ENCODE measurements at places on chromosomes 3 and 15.

GRCh38 chr3:31472479-31473390 is 60.0 kb upstream of the STT3B start:
- no peak for ATAC-seq

DNA sequence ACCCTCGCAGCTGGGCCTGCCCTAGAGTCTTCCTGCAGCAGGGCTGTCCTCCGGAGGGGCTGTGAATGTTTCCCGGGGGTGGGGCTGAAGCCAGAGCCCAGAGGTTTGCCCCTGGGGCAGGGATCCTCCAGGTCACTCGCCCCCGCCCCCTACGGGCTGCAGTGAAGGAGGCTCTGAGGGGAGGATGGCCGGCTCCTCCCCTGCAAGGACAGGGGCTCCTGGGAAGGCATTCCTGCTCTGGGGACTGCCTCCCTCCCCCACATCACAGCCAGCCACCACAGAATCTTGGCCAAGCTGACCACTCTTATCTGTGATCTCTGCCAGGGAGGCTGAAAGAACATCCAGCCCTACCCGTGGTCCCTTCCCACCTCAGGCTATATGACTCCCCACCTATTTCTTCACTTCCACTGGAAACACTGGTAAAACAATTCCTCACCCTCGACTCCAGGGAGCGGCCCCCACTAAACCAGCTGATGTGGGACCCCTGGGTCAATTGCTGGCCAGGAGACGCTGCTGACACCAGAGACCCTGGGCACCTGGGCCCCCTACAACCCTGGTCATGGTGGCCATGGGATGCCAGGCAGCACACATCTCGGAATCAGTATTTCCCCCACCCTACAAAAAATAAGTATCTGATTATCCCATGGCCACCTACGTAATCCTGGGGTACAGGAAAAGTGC is 66.0 kb downstream of the HMCES start:
- ATAC-seq, result no peak

DNA sequence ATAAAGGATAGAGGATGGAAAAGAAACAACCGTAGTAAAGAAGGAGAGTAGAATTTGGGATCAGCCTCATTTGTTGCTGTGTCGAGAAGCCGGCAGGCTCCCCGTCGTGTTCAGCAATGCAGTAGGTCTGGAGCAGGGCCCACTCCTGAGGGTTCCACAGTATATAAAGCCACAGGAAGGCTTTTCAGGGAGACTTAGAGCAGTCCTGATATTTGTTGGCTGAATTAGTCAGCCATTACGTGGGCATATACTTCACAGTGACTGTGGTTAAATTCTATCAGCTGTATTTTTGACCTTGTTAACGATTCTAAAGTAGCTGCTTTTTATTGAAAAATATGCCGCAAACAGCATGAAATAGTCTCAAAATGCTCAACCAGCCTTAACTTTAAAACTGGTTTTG is 149.5 kb downstream of the ITPR1 start:
- ATAC-seq, result no peak

DNA sequence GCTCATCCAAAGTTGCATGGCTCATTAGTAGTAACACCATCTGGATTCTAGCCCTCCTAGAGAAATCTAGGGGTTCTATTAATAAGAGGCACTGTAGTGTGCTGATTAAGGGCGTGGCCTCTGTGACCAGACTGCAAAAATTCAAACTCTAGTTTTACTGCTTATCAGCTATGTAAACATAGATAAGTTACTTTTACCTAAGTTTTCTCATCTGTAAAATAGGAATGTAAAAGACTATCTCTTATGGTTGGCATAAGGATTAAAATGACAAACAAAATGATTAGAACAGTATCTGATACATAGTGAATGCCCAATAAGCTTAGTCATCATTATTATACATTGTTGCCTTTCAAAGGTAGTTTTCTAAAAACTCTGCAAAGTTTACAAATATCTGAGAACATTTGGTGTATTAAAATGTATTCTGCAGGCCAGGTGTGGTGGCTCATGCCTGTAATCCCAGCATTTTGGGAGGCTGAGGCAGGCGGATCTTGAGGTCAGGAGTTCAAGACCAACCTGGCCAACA is 4.5 kb downstream of the PTX3 start:
- ATAC-seq, result no peak

- no peak for ATAC-seq
These were observed 11.7 kb downstream of the RIOX2 start for GRCh38 chr3:97960551-97960950.

- ATAC-seq, result no peak
These were observed 100.9 kb upstream of the HACD2 start for GRCh38 chr3:123685780-123686179.

DNA sequence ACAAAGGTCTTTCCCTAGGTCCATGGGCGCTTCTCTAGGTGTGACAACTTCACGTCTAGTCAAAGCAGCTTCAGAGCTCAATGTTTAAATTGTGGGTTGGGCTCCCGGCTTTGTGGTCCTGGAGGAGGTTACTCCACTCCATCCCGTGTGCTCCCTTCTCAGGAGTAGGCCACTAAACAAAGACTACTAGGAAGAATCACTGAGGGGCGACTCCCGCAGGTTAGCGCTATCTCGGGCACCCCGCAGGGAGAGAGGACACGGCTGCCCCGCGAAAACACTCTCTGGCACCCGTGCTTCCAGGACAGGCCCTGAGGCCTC is 500 bp downstream of the PARP6 start:
- ATAC-seq, result no peak

DNA sequence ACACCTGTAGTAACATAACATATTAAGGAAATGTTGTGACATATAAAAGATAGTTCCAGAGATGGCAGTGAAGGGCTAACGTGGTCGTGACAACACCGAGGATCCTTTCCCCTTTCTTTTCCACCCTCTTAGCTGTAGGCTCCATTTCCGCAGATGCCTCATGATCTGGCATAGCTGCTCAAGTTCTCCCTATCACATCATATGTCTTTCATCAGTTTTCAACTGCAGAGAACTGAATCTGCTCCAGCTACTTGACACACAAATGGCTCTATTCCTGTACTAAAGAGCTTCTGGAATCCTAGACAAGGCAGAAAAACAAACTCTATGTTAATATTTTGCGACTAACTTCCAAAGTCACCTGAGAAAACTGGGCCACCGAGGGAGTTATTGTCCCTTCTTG is 275.0 kb upstream of the SLCO3A1 start:
- no peak for ATAC-seq

DNA sequence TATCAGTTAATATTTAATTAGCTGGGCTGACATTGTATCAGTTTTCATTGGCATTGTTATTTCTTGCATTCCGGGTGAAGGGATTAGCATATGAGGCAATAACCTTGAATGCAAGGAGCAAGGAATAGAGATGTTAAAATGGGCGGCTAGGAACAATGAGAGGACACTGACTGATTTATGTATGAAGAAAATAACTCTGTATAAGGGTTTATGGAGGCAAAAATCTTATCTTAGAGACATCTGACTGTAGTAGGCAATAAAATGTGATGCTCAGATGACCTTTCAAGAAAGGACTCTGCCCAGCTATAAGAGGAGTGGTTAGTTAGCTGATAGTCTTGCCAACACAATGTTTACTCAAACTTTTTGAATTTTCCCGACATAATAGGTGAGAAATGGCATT is 158.3 kb downstream of the EFHB start:
- no peak for ATAC-seq

GRCh38 chr3:27796365-27796875 is 74.3 kb upstream of the EOMES start:
- no peak for ATAC-seq

- ATAC-seq, result no peak
These were observed 366.7 kb downstream of the ERC2 start for GRCh38 chr3:56101576-56101975.

DNA sequence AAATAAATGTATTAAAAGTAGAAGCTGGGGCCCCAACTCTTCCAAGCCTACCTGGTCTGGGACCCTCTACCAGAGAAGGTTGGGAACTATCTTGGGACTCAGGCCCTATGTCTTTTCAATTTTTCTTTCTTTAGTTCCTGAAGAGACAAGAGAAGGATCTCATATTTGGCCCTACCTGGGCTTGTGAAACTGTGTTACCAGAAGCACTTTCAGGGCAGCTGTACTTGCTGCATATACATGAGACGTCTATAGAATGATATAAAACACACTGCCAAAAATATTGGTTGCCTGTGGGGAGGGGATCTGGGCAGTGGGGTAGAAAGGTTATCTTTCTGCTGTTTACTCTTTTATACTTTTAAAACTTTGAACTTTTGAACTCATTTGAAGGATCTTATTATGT is 604 bp upstream of the EPB42 start:
- no peak for ATAC-seq

DNA sequence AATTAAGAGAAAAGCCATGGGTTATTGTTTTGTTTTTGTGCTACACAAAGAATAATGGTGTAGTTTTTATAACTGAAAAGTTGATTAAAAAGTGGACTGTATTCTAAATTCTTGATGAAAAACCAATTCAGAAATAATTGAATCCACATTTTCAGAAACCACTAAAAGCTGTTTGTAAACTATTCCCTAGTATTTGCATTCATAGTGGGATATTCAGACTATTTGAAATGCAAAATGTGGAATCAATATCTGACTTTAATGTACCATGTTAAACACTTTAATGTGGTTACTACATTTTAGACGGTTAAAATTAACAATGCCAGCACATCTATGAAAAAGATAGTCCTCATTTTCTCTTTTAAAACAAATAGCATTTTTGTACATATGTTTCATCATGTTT is 104.6 kb downstream of the ZIC4 start:
- no peak for ATAC-seq

DNA sequence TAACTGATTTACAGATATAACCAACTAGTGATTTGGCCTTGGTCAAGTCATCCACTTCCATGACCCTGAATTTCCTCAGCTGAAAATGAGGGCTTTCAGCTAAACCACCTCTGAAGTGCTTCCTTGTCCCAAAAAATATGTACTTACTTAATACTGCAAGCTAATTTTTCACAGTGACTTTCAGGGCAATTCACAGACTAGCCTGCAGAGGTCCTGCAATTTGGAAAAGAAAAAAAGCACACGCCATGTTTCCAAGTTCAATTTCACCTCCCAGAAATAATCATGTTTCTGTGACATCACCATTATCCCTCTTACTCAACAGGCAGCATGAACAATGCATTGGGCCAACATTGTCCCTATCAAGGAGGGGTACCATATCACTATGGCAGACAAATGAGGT is 218.2 kb downstream of the SHOX2 start:
- ATAC-seq, result no peak

- no peak for ATAC-seq
These were observed 4.9 kb upstream of the P3H2 start for GRCh38 chr3:190125436-190126068.

DNA sequence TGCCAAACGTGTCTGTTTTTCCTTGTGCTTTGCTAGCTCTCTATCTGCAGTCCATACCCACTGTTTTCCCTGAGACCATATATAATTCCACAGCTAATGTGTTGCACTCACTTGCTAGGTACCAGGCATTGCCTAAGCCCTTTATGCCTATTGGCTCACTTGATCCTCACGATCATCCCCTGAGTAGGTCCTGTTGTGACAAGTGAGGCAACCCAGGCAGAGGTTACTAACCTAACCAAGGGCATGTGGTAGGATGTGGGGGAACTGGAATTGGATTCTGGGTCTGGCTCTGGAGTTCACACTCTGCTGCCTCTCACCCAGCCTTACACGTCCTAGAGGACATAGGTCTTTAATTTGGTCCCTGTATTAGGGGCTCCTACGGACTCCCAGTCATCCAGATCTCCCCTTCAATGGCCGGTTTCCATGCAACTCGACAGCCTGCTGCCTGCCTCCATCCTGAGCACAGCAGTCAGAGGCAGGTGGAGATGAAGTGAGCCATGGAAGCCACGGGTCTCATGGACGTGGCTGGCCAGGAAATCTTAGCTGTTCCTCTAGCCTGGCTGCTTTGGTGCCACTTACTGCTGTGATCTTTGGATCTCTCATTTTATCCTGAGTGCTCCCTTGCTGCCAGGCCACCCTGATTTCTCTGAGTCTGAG is 38.9 kb upstream of the MYZAP start:
- ATAC-seq, result no peak

- ATAC-seq, result peak; percentile 76
These were observed 532.8 kb upstream of the TBL1XR1 start for GRCh38 chr3:177729956-177730681.

- ATAC-seq, result peak; percentile 76
These were observed 4.0 kb upstream of the SMCO1 start for GRCh38 chr3:196518966-196519717.

GRCh38 chr15:90046911-90047392 is 45.8 kb downstream of the ZNF710 start:
- no peak for ATAC-seq

- ATAC-seq, result peak; percentile 74
These were observed 55.3 kb upstream of the CA12 start for GRCh38 chr15:63436872-63437375.

- no peak for ATAC-seq
These were observed 41.2 kb downstream of the TIMP4 start for GRCh38 chr3:12117473-12117872.

DNA sequence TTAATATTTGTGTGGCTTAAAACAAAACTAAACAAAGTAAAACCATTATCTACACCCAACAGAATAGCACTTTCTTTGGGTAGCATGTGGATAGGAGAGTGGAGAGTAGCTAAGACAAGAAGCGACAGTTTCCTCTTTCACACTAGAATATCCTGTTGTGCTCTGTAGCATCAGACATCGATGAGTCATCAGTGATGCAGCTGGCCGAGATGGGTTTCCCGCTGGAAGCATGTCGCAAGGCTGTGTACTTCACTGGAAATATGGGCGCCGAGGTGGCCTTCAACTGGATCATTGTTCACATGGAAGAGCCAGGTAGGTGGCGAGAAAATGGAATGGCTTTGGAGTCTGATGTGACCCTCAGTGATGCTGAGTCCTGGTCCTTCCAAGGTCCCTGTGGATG is 108.1 kb downstream of the USP13 start:
- no peak for ATAC-seq

- ATAC-seq, result no peak
These were observed 696.6 kb upstream of the NAALADL2 start for GRCh38 chr3:174162550-174162949.

- no peak for ATAC-seq
These were observed 241.0 kb upstream of the NR2F2 start for GRCh38 chr15:96089405-96090058.

DNA sequence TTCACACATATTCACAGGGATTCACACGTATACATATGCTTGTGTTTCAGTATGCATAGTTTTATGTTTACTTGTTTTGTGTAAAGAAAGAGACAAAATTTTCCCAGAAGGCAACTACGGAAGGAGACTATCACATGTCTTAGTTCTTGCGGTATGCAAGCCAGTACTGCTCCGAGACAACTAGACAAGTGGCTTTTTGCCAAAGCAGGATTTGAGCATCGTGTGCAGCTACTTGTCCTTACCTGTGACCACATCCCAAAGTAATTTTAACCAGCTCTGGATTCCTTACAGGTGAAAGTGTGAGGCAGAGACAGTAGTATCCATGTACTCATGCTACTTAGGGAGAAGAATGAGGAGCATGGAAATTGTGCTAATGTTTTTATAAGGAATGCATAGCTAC is 591.4 kb upstream of the NR2F2 start:
- ATAC-seq, result no peak

DNA sequence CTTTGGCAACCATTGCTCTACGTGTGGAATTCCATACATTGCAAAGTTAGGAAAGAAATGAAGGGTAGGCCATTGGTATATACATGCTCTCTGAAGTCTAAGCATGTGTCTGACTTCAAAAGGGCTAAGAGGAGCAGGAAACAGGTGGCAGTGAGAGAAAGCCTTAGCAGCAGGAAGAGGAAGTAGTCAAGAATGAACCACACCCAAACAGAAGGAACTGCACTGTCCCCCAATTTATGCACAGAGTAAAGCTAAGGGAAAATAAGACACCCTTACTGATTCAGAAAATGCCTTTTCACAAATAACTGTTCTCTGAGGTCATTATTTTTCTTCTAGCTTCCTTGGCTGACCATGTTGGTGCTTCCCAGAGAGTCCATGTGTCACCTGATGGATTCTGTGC is 575.4 kb downstream of the NTRK3 start:
- no peak for ATAC-seq
